ENCODE measurements at places on chromosomes 4 and X.

GRCh38 chr4:78560296-78560963 lies 8.9 kb downstream of the ANXA3 start:
- no peak for DNase-seq

- DNase-seq = no peak
Observed at GRCh38 chr4:112377171-112377570, 80.0 kb downstream of the ALPK1 start.

GRCh38 chr4:122309988-122310626 lies 68.7 kb upstream of the ADAD1 start:
- no peak for DNase-seq

GRCh38 chr4:119501740-119502139 lies 126.9 kb downstream of the PDE5A start:
- DNase-seq = no peak

DNA sequence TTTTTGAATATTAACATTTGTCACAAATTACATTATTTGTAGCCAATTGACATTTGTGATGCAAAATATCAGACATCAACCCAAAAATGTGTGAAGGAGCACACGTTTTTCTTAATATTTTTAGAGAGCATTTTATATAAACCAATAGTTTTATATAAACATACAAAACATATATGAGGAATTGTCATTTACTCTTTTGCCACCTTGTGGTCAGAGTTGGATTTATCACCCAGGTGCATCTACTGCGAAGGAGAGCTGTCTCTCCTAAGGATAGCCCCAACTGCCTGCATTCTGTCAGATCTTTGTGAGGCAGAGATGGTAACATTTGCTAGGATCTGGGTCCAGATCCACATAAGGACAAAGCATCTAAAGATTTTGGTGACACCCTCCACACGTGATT lies 2.5 kb upstream of the USP27X start:
- DNase-seq = peak; percentile 50

GRCh38 chrX:100649550-100650356 lies 5.8 kb downstream of the SRPX2 start:
- peak; percentile 58 for DNase-seq

DNA sequence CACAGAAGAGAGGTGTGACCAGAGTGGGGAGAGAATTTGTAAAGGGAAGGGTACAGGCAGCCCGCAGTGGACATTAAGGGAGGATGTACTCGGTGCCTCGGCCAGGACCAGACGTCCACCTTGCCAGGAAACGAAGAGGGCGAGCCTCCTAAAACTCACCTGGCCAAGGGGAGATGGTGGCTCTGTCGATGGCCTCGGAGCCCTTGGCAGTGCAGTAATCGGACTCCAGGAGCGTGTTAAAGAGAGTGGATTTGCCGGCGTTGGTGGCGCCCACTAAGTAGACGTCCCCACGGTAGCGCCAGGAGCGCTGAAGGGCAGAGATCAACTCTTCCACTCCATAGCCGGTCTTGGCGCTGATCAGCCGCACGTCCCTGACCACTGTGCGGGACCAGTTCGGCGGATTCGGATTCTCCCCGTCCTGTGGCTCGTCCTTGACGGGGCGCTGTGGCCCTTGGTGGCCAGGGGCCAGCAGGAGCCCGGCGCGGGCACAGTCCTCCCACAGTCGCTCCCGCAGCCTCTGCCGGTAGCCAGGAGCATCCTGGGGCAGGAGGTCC lies 1.0 kb downstream of the NOA1 start:
- no peak for DNase-seq

DNA sequence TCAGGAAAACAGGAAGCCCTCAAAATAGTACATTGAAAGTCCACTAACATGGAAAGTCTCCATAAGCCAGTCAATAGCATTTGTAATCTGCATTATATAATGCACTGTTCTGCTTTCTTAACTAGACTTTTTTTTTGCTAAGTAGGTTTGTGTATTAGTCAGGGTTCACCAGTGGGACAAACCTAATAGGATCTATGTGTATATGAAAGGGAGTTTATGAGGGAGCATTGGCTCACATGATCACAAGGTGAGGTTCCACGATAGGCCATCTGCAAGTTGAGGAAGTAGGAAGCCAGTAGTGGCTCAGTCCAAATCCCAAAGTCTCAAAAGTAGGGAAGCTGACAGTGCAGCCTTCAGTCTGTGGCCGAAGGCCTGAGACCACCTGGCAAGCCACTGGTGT lies 116.0 kb downstream of the MXRA5 start:
- DNase-seq = no peak

DNA sequence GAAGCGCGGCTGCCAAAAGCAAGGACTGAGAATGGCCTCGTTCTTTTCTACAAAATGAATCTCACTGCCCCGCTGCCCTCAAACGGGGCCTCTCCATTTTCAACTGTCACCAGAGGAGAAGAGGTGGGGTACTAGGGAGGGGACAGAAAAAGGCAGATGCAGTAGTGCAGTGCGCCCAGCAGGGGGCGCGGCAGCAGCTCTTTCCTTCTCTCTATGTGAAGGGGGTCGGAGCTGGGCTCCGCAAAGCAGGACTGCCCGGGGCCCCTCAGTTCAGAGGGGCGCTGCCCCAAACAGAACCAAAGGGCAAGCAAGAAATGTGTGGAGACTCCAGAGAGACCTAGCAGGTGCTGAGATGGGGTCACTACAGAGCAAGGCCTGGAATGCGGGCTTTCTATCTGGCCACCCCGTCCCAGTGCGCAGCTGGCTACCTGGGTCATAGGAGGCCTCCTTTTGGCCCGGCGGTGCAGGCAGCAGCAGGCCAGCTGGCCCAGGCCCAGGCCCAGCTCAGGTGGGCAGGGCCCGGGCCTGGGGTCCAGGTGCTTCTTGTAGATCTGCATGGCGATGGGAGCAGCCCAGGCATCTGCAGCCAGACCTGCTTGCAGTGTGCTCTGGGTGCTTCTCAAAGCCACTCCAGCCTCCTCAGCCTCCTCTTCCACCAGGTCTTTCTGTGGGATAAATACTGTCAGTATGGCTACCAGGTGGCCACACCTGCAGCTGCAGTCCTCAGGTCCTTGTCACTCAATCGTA lies 5.9 kb downstream of the IRAK1 start:
- peak; percentile 76 for DNase-seq

DNA sequence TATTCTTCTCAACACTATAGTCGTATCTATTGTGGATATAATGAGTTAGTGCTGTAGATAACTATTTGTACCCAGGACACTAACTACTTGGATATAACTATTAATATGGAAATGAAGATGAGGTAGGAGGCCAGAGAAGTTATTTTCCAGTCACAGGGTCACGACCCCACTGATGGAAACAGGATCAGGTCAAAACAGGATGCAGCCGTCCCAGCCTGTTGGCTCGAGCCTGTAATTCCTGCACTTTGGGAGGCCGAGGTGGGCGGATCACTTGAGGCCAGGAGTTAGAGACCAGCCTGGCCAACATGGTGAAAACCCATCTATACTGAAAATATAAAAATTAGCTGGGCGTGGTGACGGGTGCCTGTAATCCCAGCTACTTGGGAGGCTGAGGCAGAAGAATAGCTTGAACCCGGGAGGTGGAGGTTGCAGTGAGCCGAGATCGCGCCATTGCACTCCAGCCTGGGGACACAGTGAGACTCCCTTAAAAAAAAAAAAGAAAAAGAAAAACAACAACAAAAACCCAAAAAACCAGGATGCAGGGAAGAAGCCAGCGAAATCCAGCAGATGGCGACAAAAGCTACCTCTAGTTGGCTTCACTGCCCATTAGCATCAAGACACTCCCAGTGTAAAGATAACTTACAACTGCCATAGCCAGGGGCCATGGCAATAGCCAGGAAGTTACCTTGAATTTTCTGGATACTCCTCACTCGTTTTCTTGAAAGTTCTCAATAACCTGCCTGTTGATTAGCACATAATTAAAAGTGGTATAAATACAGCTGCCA lies 37.9 kb upstream of the NKAP start:
- DNase-seq = peak; percentile 80

DNA sequence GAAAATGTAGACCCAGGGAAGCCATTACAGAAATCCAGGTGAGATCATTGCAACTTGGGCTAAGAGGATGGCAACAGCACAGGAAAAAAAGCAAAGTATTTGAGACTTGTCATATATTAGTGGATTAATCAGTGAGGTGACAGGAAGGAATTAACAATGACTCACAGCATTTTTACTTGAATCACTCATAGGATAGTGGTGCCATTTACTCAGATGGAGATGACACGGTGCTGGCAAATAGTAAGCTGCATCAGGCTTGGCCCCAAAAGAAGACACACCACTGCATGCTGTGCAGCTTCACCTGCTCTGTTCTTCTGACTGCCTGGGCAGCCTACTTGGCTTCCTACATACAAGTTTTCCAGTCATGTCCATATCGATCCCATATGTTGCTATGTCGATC lies 144.8 kb downstream of the FRYL start:
- no peak for DNase-seq

GRCh38 chrX:24148535-24149350 lies 786 bp upstream of the ZFX start:
- DNase-seq = no peak

GRCh38 chrX:16023790-16024734 lies 99.3 kb upstream of the GRPR start:
- no peak for DNase-seq

GRCh38 chr4:6011271-6011671 lies 7.0 kb downstream of the C4orf50 start:
- no peak for DNase-seq

GRCh38 chr4:5222047-5222446 lies 170.8 kb downstream of the STK32B start:
- no peak for DNase-seq

DNA sequence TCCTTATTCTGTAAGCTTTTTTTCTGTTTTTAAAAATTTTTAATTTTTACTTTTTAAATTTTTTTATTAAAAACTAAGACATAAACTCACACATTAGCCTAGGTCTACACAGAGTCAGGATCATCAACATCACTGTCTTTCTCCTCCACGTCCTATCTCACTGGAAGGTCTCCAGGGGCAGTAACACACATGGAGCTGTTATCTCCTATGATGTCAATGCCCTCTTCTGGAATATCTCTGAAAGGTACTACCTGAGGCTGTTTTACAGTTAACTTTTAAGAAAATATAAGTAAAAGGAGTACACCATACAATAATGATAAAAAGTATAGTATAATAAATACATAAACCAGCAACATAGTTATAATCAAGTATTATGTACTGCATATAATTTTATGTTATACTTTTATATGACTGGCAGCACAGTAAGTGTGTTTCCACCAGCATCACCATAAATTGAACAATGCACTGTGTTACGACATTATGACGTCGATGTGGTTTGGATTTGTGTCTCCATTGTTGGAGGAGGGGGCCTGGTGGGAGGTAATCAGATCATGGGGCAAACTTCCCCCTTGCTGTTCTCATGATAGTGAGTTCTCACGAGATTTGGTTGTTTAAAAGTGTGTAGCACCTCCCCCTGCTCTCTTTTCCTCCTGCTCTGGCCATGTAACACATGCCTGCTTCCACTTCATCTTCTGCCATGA lies 21.3 kb downstream of the IL15 start:
- DNase-seq = no peak

DNA sequence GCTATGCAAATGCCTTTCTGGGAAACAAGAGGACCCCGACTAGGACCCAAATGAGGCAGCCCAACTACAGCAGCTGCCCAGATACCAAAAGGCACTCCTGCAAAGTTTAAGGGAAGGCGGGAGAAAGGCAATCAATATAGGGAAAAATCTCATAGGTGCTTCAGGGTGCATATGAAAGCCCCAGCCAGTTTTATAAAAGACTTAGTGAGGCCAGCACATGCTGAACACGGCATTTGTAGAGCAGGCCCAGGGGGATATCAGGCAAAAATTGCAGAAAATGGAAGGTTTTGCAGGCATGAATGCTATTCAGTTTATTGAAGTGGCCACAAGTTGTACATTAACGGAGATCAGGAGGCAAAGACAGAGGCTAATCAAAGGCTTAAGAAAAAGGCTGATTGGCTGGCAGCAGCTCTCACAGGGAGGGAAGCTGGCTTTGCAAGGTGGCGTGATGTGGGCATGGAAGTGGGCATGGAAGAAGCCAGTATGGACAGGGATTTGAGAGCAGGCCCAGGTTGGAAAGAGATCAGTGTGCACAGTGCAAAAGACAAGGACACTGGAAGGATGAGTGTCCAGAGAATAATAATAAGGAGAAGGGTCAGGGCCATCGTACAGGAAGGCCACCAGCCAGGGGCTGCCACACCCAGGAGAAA lies 37.7 kb upstream of the UGT2B7 start:
- no peak for DNase-seq

DNA sequence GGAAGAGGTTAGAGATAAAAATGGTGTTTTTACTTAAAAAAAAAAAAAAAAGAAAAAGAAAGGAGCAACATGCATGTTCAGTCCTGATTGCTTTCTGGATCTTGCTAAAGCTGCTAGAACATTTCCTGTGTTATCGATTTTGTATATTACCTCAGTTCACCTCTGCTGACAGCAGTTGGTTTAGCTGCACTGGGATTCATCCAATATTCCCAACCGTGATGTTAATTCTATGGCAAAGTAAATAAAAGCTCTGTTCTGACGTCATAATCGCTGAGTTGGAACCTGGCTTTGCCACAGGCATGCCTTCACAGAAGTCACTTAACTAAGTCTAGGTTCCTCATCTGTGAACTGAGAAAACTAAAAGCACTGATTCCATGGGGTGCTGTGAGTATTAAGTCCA lies 90.7 kb upstream of the SORBS2 start:
- DNase-seq = no peak

DNA sequence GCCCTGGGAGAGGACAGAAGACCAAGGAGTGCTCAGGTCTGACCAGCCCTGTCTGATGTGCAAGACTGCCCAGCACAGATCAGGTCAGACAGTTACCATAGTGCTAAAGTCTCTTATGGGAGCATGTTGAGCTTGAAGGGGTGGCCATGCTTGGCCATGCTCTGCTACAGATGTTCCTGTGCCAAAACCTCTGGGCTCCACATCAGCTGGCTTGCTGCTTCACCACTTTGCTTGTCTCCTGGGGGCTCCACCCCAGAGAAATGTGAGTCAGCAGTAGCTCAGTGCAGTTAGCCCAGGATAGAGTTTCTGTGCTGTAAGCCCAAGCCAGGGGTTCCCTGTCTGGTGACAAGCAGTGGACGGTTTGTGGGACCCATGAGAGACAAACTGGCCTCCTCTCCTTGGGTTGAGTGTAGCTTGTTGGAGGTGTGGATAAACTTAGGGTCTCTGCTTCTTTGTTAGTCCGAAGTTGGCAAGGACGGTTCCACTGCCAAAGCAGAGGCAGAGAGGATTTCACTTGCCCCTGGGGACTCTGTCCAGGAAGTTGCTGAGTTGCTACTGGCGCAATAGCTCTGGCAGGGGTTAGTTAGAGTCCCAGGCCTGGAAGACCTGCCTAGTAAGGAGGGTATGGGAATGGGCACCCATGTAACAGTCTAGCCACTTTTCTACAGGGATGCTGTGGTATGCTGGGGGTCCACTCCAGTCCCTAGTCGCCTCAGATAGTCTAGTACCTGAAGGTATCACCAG lies 8.7 kb upstream of the TMSB15C start:
- DNase-seq = no peak

- DNase-seq = no peak
Observed at GRCh38 chr4:138773321-138773720, 242.3 kb upstream of the NOCT start.

DNA sequence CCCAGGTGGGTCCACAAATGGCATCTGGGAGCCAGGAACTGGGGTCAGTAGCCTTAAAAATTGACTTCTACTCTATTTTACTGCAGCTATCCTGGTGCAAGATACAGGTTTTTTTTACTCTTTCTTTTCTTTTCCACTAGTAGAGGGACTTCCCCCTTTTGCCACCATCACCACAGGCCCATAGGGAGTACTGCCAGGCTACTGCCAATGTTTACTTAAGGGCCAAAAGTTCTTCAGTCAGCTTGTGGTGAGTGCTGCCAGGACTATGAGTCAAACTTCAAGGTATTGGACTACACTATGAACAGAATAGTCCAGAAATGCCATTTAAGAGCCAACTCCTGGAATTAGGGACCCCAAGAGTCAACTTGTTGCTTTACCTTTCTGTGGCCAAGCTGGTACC lies 94.7 kb downstream of the EDA2R start:
- DNase-seq = no peak

All from endodermal cell (in vitro differentiated cells).